ENCODE measurements at places on chromosomes 6 and 20. TPM values are rescaled to one million over a fixed set of nuclear protein-coding genes. Genes with fewer than 3 reads are reported as not detected.

GRCh38 chr6:4675121-4675520 lies 101.1 kb upstream of the CDYL start:
- DNase-seq = no peak

DNA sequence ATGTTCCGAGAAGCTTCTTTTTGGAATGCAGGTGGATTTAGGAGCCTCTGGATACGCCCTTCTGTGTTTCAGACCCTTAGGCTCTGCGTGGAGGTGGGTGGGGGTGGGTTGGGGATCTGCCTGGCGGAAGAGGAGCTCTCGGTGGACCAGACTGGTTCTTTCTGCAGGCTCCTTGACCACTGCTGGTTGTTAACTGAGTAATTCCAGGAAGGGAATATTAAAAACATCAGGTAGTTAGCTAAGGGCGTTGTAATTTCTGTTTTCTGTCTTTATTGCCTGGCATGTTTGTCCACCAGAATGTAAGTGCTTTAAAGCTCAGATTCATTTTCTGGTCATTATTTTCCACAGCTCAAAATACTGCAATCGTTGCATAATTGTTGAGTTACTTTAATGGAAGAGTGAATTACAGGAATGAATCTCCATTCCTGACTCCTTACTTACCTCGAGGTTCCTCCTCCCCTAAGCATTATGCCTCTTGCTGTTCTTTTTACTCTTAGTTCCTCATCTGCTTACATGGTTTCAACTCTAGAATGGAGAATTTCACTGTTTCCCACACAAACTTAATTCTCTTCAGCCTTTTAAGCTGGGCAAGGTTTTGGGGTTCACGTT lies 5.9 kb downstream of the CDYL start:
- DNase-seq = no peak

- no peak for DNase-seq
These were observed 718.0 kb downstream of the UTRN start for GRCh38 chr6:145003145-145003544.

DNA sequence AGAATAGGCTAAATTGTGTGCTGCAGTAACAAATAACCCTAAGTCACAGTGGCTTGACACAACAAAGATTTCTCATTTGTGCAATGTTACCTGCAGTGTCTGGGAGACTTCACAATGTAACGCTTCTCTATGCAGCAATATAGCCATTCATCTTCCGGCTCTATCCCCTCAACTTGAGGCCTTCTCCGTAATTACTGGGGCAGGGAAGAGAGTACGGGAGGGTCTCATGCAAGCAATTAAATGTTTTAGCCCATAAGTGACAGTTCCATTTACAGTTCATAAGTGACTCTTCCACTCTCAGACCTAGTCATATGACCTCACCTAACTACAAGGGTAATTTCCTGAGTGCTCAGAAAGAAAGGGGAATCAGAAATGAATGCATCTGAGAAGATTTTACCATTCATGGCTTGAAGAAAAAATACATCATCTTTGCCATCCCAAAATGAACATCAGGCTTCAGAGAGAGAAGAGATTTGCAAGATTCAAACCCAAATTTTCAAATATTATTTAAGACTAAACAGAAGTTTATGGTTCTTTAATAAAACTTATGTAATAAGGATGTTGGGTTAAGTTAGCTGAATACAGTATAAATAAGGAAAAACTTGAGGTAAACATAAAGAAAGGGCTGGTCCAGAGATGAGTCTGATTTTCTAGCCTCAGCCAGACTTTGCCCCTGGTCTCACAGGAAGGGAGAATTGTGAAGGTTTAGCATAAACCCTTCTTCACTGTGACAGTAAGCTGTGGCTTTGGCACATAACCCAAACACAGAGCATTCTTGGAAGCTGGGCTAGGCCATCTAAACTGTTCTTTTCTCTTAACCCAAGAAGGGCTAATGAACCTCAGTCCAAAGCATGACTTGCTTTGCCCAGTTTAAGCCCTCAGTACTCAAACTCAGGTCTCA lies 13.3 kb downstream of the GPR6 start:
- no peak for DNase-seq

- no peak for DNase-seq
These were observed 63.3 kb downstream of the NPEPL1 start for GRCh38 chr20:58755766-58756449.

GRCh38 chr6:15817100-15817499 lies 154.3 kb upstream of the DTNBP1 start:
- no peak for DNase-seq

DNA sequence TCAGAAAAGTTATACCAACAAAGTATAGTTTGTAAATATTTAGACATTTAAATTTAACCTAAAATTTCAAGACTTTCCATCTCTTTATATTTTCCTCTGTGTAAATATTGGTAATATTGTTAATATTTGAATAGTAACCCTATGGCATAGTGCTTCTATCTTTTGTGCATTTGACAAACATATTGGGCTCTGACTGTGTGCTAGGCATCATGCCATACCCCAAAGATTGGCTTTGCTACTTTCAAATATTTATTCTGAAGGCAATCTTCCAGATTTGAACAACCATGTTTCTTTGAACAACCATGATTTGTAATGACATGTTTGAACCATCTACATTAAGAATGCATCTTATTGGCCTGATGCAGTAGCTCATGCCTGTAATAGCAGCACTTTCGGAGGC lies 15.5 kb upstream of the PRDM1 start:
- no peak for DNase-seq

DNA sequence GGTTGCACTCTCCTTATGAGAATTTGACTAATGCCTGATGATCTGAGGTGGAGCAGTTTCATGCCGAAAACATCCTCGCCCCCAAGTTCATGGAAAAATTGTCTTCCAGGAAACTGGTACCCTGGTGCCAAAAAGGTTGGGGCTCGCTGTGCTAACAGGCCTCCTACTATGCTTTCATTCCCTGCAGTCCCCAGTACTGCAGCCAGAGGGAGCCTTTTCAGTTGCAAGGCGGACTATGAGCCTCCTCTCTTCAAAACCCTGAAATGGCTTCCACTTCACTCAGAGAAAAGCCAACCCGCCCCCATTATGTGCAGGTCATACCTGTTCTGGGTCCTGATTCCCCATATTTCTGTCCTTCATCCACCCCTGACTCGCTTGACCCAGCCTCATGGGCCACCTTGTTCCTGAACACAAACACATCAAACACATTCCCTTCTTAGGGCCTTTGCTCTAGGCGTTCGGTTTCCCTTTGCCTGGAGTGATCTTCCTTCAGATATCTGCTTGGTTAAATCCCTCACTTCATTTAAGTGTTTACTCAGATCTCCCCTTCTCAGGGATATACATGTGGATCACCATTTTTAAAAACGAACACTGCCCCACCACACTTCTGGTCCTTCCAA lies 173.7 kb downstream of the PHACTR1 start:
- no peak for DNase-seq

DNA sequence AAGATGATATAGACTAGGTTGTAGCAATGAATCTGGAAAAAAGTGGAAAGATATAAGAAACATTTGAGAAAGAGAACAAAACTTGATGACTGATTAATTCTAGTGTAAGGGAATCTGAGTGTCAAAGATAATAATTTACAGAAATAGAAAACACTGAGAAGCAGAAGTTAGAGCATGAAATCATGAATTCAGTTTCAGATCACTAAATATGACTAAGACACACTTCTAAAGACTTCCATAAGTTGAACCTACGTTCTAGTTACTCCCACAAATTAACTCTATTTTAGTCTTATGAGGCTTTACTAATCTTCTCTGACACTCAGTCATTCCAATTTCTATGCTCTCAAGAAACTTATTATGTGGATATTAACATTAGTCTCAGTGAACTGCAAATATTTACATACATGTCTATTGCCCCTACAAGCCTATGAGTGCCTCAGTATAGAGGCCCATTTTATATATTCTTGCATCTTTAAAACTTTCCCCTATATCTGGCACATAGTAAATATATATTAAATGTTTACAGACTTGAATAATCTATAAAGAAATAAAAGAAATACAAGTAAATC lies 30.4 kb downstream of the IBTK start:
- DNase-seq = no peak

- no peak for DNase-seq
These were observed 44.3 kb downstream of the CTCFL start for GRCh38 chr20:57480444-57481160.

- no peak for DNase-seq
These were observed 214.6 kb downstream of the GMDS start for GRCh38 chr6:2030682-2031244.

DNA sequence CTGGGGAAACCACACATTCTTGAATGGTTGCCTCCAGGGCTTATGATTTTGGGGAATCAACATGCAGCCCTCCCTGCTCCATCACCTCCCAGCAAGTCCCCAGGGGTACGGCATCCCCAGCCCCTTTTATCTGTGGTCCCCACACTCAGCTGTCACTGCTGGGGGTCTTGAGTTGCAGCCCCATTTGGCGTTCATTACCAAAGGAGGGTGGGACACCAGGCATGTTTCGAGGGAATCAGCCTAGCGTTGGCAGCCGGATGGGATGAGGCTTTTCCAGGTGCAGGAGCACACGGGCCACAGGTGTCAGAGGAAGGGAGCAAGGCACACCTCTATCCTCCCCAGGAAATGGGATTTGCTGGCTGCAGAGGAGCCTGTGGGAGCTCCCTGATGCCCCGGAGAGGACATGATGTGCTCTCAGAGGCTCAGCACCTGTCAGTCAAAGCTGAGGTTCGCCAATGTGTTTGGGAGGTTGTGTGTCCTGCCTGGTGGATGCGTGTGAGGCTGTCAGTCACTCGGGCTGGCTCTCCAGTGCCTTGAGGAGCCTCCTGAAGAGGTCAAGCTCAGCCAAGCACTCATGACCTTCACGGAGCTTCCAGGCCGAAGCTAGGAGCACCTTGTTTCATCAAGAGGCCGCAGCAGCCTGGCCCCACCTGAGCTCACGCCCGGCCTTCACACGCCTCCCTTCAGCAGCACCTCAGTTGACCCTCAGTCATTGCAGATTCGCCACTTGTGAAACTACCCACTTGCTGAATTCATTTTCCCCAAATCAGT lies 95.0 kb downstream of the ERMARD start:
- DNase-seq = no peak

- no peak for DNase-seq
These were observed 2.7 kb downstream of the COL21A1 start for GRCh38 chr6:56244528-56245253.

DNA sequence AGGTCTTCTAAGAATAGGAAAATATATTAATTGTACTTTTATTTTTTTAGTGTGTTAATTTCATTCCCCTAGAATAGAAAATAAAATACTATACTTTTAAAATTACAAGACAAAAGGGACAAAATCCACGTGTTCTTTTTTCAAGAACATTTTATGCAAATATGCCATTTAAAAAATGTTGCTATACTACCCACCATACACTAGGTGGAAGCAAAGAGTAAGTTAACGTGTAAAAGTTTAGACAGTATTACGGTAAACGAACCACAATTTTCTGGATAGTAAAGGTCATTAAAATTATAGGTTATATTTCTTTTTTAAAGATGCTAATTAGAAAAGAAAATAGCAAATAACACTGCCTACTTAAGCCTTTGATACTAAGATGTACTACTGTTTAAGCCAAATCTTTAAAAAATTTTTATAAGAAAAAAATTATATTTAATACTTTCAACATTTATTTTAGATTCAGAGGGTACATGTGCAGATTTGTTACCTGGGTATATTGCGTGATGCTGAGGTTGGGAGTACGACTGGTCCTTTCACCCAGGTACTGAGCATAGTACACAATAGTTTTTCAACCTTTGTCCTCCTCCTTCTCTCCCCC lies 287.6 kb downstream of the PHF3 start:
- DNase-seq = no peak

GRCh38 chr6:24861934-24862333 lies 63.2 kb upstream of the ARMH2 start:
- no peak for DNase-seq

DNA sequence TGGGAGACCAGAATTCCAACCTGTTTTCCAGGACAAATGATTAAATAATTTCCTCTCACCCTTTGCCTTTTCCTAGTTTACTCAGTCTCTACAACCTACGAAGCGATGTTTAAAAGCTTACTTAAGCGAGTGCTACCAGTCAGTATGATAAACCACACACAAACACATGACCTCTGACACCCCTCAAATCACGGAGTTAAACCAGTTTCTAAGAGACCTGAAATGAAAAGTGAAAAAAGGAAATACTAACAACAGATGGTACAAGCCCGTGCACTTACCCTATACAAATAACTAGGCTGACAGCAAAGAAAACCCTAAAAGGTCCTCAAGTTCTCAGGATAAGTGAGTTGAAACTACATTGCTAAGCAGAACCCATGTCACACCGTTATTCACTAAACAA lies 7.7 kb downstream of the TNFRSF21 start:
- DNase-seq = no peak

The MAP7 gene
- 3.9 TPM for total RNA-seq

The KHDC1L gene
- not detected for total RNA-seq

The ADRM1 gene
- 75.5 TPM for total RNA-seq

The RCAN2 gene
- 254 TPM for total RNA-seq

The HAO1 gene
- not detected for total RNA-seq

The MUCL3 gene
- not detected for total RNA-seq

The ACTR5 gene
- total RNA-seq = 3.2 TPM
